NCI-H2029 (cell line): ENCODE measurements at places on chromosomes 6 and 20.

- DNase-seq, result no peak
Measured at GRCh38 chr6:28206928-28207509, 18.1 kb upstream of the ZSCAN9 start.

GRCh38 chr20:40339661-40340449 is 349.2 kb downstream of the MAFB start:
- DNase-seq, result no peak

- no peak for DNase-seq
Measured at GRCh38 chr20:37521061-37521771, at the start of gene NNAT. Gene NNAT, plus strand, starts transcription at chr20:37521250. Its CDS starts 82 bp downstream, at chr20:37521332.

GRCh38 chr6:136782021-136782770 is 10.1 kb downstream of the MAP3K5 start:
- no peak for DNase-seq

- peak; percentile 18 for DNase-seq
Measured at GRCh38 chr6:26284537-26285142, 80.4 kb upstream of the BTN3A2 start.
